GM04503 (cell line): ENCODE measurements at places on chromosomes 2 and 18.
A peak's percentile ranks its signal among the peaks of the same experiment; 100 is the strongest.

DNA sequence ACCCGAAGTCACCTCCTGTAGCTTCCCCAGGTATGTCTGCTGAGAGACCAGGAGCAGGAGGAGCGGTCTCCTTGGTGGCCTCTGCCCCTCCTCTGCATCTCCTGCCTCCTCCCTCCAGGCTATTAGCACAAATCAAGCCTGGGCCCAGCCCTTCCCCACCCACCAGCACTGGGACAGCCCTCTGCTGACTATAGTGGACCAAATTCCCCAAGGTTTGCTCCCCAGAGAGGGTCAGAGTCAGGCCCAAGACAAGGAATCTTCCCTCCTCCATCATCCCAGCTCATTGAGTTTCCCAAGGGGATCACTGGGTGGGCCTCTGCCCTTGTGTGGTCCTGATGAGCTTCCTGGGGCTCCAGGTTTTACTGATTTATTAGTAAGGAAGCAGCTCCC is 62.1 kb downstream of the EMILIN2 start:
- no peak for DNase-seq

DNA sequence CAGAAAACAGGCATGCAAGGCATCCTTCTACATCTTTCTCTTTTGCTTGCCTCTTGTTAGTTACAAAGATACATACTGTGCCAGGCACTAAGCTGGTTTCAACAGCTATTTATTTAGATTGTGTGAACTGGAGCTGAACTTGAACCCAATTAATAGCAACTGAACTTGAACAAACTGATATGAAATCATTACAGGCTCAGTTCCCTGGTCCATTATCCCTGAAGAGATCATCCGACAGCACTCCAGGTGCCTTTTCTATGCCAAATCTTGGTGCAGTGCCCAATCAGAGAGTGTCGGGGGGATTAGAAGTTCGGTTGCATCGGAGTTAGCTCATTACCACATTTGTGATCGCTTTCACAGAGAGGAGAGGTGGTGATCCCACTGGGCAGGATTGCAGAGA is 477.6 kb downstream of the PARD3B start:
- no peak for DNase-seq

DNA sequence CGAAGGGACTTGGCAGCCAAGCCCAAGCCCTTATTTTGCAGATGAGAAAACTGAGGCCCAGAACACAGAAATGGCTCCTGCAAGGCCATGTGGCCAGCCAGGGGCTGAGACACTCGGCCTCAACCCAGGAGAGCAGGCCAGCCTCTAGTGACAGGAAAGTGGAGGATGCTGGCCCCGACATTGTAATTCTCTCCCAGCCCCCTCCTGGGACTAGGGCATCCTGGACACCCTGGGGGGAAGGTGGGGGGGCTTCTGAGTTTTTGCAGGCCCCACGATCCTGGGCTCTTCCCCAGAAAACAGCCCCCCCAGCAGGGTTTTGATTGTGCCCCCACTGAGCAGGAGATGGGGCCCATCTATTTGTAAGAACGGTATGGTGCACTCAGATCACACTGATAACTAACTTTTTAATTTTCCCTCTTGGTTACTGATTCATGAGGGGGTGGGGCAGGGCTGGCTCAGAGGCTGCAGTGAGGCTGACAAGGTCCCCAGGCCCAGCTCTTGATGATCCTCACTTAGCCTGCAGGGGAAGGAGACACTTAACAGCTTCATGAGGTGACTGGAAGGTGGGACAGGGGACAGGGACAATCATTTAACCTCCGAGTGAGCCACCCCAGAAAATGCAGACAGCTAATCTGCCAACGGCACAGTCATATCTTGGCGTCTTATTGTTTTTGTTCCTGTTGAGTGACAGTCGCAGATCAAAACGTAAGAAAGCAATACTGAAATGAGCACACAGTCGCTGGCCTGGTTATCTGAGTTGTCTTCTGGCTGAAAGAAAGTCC is 18.9 kb downstream of the SMAD7 start:
- no peak for DNase-seq

DNA sequence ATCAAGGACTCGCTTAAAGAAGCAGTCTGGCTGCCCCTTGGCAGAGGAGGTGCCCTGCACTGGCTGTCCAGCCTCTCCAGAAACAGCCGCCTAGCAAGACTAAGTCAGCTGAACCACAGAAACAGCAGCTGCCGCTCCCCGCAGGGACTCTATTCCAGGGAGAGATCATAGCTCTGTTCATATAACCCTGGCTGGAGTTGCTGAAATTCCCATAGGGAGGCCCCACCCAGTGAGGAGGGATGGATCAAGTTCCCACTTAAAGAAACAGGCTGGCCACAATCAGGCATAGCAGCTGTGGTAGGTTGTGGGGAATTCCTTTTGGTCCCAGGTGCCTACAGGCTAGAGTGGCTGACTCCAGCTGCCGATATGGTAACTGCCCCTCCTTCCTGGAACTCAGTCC is 74.2 kb upstream of the MC4R start:
- DNase-seq: no peak

GRCh38 chr2:74205596-74205995 is 7.2 kb downstream of the MTHFD2 start:
- no peak for DNase-seq

DNA sequence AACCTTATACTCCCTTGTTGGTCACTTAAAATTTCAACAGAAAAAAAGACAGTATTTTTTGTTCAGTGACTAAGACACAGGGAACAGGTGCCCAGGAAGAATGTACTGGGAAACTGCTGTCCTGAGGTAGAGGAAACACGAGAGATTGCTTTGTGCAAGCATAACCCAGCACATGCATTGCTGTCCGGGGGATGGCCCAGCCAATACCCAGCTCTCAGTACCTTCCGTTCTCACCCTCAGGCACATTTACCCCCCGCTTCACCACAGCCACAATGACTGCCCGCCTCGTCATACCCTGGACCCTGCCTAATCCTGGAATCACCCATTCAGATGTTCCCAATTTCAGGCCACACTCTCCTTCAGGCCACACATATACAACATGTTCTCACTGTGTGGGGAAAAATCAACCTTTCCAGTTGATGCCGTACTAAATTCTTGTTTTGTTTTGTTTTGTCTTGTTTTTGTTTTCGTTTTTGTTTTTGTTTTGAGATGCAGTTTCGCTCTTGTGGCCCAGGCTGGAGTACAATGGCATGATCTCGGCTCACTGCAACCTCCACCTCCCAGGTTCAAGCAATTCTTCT is 140.7 kb downstream of the ESCO1 start:
- DNase-seq: no peak

- DNase-seq: no peak
Observed at GRCh38 chr2:15939854-15940660, at the start of gene MYCN. MYCN (plus strand) TSS chr2:15940550; CDS start chr2:15942065, 1,515 bp downstream.

GRCh38 chr2:25201265-25201664 is 32.9 kb upstream of the POMC start:
- DNase-seq: no peak

GRCh38 chr2:158297606-158298005 is 158.9 kb downstream of the CCDC148 start:
- peak; percentile 26 for DNase-seq

- no peak for DNase-seq
Observed at GRCh38 chr2:72454189-72454588, 306.5 kb upstream of the CYP26B1 start.

DNA sequence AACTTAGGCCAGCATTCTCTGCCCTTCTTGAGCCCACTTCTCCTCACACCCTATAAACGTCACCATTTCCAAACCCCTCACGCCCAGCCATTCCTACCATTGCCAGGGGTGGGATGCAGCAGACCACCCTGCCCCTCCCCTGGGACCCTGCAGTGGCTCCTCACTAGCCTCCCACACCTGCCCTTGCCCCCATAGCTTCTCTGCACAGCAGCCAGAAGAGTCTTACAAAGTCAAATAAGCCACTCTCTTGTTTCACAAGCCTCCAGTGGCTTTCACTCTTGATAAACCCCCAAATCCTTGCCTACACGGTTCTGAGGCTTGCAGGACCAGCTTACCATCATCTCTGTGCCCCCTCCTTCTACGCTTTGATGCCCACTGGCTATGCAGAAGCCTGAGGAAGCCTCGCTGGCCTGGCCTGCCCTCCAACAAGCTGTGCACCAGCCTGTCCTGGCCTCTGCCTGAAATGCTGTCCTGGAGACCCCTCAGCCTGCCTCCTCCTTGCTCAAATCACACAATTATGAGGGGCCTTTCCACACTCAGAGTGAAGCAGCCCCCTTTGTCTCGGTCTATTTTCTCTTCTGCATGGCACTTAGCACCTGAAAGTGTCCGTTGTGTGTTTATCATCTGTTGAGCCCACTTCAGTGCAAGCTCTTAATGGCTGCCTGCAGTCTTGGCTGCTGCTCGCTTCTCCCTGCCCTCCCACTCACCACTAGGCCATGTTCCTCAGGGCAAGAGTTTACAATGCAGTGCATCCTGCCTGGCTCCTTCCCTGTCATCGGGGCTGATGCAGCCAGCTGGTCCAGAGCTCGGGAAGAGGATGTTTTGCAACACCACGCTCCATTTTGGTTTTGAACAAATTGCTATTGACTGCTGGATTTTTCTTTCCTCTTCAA is 82.6 kb upstream of the RGPD5 start:
- no peak for DNase-seq

GRCh38 chr2:25561136-25561850 is 112.1 kb downstream of the DTNB start:
- no peak for DNase-seq

DNA sequence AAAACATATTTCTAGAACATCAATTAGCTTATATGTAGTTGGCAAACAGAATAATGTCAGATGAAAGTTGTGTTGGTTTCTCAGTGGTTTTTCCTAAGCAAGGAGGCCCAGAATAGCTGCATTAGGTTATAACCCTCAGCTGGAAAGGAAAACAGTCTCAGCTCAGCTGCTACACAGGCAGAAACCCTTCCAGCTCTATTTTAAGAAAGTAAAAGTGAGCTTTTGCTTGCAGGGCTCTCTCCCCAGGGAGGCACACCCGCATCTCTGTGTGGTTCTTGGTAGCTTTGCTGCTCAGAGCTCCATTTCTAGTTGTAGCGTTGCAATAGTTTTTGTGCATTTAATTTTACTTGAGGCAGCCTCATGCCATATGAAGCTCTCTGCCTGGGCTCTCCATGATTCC is 54.6 kb downstream of the PIKFYVE start:
- peak; percentile 4 for DNase-seq

DNA sequence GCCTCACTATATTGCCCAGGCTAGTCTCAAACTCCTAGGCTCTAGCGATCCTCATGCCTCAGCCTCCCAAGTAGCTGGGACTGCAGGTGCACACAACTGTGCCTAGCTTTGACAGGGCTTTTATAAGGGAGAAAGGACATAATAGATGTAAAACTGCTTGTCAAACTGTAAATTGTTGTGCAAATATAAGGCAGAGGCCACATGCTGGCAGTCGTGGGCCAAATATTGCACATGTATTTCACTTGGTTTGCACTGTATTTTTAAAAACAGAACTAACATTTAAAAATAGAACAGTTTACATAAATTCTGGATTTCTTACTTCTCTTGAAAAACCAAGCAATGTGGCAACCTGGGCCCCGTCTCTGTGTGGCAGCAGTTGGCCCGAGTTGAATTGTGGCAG is 31.2 kb upstream of the MYO3B start:
- no peak for DNase-seq

GRCh38 chr18:10240973-10241372 is 213.5 kb upstream of the APCDD1 start:
- DNase-seq: no peak

DNA sequence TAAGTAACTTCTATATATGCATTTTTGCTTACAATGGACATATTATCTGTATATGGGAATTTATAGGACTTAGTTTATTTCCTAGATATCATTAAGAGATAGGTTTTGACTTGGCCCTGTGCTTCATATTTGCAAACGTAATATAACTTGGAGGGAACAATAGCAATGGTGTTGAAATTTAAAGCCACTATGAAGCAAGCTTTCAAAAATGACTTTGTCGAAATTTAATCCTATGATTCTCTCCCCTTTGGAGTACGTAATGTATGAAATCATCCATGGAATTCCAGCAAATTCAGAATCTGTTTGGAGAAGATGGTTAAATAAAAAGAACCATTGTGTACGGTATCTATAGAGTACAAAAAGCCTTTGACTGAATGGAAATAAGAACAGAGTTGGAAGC is 486.3 kb downstream of the ARHGAP15 start:
- no peak for DNase-seq

- DNase-seq: no peak
Observed at GRCh38 chr2:213288913-213289700, 4.8 kb downstream of the SPAG16 start.

DNA sequence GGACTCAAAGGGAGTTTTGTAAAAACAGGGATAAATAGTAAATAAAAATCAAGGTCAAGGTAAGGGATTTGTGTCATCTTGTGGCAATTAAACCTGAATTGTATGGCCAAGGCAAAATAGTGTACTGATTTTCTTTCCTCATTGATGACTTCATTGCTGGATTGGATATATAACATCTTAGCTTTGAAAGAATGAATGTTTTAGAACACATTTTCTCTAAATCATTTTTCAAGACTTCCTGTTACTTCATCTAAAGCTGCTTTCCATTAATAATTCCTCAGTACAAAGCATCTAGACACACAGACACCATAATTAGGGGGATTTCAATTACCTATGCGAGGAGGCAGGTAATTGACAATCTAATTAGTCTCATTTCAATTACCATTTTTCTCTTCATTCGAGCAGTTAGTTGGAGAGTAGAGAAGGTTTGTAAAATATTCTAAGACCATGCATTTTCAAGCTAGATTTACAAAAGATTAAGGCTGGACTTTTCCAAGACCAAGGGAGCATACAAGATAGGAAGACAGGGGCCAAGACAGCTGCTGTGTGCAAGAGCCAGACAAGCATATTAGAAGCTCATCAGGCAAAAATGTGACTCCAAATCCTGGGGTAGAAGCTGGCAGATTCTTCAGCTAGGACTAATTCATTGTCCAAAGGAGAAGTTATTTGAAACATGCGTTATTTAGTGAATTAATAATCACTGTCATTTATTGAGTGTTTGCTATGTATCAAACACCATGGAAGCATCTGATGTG is 253.6 kb downstream of the EPHA4 start:
- DNase-seq: no peak

GRCh38 chr2:164808776-164809175 is 32.8 kb downstream of the COBLL1 start:
- DNase-seq: no peak

DNA sequence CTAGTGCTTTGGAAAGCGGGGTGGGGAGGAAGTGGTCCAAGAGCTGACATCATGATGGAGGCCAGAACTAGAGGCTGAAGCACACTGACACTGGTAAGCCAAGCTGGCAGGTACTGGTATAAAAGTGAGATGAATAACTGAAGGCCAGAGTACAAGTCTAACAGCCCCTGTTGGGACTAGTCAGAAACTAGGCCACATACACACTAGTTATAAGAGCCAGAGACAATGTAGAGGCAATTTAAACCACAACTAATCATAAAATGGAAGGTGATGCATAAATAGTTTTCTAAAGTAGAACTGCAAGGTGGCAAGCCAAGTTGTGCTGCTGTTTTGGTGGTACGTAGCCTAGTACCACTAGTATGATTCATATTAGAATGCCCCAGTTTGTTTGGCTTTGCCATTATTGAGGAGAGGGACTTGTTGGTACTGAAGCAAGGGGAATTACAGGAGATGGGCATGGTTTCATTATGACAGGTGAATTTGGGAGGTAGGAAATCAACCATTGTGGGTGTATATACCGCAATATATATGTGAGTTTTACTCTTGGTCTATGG is 57.6 kb downstream of the GDF7 start:
- no peak for DNase-seq
